HCT116 (cell line): ENCODE measurements at places on chromosomes 2 and 18.

- DNase-seq: peak; percentile 28
Observed at GRCh38 chr2:58594175-58594574, 353.1 kb upstream of the FANCL start.

- no peak for DNase-seq
Observed at GRCh38 chr18:22752014-22752413, 181.1 kb upstream of the RBBP8 start.

DNA sequence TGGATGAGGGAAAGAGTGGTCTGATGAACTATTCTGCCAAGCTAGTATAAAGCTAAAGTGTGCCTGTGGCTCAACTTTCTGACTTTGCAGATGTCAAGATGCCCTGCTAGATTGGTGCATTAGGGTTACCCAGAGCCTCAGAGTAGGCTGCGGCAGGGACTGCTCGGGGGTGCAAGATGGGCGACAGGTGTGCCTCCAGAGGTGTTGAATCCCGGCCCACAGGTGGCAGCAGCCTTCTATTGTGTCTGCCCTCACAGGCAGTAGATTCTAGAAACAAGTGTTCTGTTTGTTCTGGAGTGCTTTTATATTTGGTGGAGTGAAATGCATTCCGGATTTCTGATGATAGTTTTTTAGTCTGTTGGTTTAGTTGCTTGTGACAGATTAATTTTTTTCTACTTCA lies 131.6 kb upstream of the IL1R2 start:
- no peak for DNase-seq

- DNase-seq: peak; percentile 2
Observed at GRCh38 chr2:33304032-33304864, 172.2 kb upstream of the RASGRP3 start.

GRCh38 chr18:37019157-37019827 lies 190.4 kb downstream of the KIAA1328 start:
- no peak for DNase-seq

DNA sequence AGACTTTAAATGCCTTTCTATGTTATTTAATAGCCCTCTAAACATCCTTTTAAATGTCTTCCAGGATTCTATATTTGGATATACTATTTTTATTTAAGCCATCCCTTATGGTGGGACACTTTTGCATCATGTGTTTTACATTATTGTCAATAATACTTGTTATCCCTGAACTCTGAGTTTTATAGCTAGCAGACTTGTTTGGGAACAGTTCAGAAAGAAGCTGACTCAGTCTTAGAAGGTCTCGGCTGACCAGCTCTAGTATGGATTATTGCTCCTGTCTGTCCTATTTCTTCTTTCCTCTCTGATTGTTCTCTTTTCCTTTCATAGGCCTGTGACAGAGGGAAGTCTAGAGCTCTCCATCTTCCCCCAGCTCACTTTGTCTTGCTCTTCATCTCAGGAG lies 77.3 kb upstream of the CXCR4 start:
- DNase-seq: no peak

- DNase-seq: no peak
Observed at GRCh38 chr2:66169076-66169475, 265.8 kb upstream of the MEIS1 start.

- no peak for DNase-seq
Observed at GRCh38 chr2:160859096-160859495, 301.1 kb upstream of the TANK start.

DNA sequence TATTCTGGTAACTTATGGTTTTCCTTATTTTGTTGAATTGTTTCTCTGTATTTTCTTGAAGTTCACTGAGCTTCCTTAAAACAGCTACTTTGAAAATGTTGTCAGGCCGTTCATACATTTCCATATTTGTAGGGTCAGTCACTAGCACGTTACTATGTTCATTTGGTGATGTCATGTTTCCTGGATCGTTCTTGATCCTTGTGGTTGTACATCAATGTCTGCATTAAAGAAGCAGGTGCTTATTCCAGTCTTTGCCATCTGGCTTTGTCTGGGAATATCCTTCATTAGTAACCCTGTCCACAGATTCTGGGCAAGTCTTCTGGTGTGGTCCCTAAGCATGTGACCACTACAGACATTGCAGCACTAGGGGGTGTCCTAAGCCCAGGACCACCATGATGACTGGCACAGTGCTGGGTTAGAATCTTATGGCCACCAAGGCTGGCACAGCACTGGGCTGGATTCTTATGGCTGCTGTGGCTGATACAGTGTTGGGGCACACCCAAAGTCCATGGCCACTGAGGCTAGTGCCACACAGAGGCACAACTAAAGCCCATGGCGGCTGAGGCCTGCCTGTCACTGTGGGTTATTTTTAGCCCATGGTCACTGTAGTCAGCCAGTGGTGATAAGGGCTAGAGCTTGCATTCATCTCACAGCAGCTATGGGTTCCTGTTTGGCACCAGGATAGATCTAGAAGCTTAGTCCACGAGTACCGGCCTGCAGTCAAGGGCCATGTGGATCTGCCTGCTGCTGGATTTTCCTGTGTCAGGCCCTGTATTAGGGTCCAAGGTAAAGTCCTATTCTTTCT lies 13.2 kb downstream of the VWA3B start:
- DNase-seq: no peak

DNA sequence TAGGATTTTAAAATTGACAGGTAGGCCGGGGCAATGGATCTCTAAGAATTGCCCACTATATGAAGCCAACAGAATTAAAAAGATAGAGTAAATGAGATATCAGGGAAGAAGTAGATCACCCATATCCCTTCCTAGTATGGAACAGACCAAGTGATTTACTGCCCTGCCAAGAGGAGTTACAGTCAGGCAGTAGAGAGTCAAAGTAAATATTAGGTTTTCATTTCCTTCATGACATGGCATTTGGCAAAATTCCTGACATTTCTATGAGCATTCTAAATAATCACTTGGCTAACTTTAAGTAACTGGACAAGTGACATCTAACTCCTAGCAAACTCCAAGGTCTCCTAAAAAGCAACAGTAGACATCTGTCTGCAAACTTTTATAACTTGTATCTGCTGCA lies 33.5 kb downstream of the GALNT5 start:
- DNase-seq: no peak

- DNase-seq: no peak
Observed at GRCh38 chr2:32523686-32524085, 104.2 kb upstream of the TTC27 start.

DNA sequence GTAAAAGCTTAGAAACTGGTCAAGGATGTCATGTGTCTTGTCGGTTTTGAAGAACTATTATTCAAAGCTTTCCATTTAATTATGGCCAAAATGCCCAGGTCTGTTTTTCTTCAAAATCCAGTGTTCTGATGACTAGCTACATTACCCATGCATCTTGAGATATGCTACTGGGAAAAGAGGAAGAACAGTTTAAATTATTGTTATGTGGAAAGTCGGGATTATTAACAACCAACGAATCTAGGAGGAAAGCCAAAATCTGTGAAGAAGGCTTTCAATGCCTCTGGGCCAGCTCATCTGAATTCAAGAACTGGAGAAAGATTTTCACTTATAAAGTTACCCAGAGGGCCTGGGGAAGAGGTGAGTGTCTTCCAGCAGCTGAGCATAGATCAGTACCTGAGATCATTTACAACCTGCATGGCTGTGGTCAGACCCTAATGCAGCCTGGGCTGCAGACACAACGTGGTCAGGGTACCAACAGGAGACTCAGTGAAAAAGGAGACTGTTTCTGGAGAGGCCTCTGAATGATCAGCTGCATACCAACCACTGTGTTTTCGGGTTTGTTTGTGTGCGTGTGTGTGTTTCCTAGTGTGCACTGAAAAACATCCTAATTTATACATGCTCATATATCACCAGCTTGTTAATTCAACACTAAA lies 308.5 kb downstream of the NRXN1 start:
- no peak for DNase-seq

- no peak for DNase-seq
Observed at GRCh38 chr2:68390586-68390985, 25.5 kb downstream of the PLEK start.

DNA sequence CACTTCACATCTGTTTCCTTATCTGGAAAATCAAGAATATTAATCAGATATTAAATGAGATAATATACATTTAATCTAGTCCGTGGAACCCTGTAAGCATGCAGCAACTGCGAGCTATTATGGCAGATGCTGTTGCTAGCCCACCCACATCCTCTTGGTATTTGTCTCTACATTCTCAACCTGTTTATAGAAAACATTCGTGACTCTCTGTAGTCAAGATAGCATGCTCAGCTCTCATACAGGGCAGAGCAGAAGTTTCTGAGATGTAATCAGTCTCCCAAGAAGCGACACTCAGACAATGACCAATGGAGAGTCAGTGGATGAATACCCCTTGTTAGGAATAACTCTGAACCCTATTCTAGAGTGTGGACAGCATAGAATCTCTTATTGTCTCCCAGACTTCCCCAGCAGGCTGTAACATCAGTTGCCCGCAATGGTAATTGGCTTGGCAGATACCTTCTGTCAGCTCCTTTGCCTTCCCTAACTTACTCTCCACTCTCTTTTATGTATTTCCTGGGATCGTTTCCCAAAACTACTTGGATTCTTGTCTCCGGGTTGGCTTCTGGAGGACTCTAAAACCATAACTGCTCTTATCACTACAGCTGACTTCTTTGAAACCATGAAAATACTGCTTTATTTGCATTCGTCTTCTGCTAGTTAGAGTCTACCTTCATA lies 400.7 kb upstream of the TNP1 start:
- no peak for DNase-seq

DNA sequence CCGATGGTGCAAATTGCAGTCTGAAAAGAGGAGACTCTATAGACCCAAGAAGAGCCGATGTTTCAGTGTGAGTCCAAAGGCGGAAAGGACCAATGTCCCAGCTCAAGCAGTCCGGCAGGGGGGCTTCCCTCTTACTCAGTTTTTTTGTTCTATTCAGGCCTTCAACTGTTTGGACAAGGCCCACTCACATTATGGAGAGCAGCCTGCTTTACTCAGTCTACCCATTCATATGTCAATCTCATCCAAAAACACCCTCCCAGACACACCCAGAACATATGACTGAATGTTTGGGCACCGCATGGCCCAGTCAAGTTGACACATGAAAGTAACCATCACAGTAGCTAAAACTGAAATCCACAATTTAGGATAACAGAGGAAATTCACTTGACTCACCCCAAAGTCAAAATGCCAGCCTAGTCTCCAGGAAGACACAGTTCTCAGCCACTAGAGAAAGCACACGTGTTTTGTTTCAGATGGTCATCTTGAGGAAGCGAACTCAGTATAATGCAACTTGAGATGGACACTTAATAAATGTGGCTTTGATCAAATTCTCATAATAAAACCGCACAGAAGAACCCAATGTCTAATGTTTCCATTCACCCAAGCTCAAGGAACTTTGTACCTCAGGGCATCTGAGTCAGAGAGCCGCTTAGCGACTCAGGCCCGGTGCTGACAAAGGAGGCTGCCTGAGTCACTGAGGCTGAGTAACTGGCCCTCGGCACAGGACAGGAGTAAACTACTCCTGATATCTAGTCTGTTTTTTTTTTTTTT lies 2.4 kb downstream of the FHL2 start:
- peak; percentile 95 for DNase-seq

GRCh38 chr18:28439870-28440269 lies 262.9 kb upstream of the CDH2 start:
- no peak for DNase-seq

- DNase-seq: no peak
Observed at GRCh38 chr2:219908538-219908937, 281.1 kb downstream of the SLC4A3 start.
